ENCODE measurements at places on chromosomes 4 and X. TPM values are rescaled to one million over a fixed set of nuclear protein-coding genes. Genes with fewer than 3 reads are reported as not detected.
A peak's percentile ranks its signal among the peaks of the same experiment; 100 is the strongest.

Gene ADRA2C
- 4.8 TPM for polyA plus RNA-seq

Gene OGT
- 47.3 TPM for polyA plus RNA-seq

Gene UCP1
- polyA plus RNA-seq = not detected

Gene AMMECR1
- 7.9 TPM for polyA plus RNA-seq

Gene H2BW2
- polyA plus RNA-seq = not detected

Gene NSUN7
- 0.59 TPM for polyA plus RNA-seq

Gene VCX3B
- polyA plus RNA-seq = not detected

Gene RIPPLY1
- 0.10 TPM for polyA plus RNA-seq

Gene CCKAR
- not detected for polyA plus RNA-seq

- DNase-seq = no peak
Observed at GRCh38 chr4:42104521-42104920, 47.9 kb downstream of the BEND4 start.

DNA sequence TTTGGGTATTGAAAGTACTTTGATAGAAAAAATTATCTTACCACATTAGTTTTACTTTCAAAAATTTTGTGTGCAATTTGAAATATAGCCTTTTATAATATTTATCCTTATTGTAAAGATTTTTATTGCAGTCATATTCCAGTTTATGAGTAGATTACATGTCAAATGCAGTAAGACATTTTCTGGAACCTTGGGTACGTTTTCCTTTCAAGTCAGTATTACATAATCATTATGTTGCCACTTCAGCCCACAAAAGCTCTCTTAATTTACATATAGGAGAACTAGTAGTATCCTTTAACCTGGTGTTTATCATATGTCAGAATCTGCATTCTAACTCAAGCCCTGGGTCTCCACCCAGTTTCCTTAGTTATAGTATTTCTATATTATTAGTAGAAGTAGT is 98.5 kb downstream of the CENPC start:
- no peak for DNase-seq

GRCh38 chr4:67403342-67403741 is 142.0 kb downstream of the CENPC start:
- no peak for DNase-seq

GRCh38 chr4:20422398-20422797 is 170.7 kb downstream of the SLIT2 start:
- DNase-seq = peak; percentile 51

DNA sequence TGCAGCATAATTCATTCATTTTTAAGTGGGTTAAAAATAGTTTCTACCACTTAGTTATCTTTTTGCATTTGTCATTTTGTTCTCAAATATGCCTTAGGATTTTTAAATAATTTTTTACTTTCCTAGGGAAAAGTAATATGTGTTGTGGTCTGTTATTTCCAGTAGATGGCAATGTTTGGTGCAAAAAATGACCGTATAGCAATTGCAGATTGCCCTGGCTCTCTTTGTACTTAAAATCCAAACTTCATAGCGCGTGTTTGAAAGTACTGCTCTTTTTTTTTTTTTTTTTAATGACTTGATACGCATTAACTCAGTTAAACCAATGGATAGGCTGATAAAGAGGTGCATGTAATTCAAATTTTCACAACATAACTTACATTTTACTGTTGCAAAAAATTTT is 74.4 kb upstream of the RBMX start:
- peak; percentile 42 for DNase-seq

GRCh38 chrX:132393485-132393884 is 95.4 kb downstream of the MBNL3 start:
- DNase-seq = no peak

DNA sequence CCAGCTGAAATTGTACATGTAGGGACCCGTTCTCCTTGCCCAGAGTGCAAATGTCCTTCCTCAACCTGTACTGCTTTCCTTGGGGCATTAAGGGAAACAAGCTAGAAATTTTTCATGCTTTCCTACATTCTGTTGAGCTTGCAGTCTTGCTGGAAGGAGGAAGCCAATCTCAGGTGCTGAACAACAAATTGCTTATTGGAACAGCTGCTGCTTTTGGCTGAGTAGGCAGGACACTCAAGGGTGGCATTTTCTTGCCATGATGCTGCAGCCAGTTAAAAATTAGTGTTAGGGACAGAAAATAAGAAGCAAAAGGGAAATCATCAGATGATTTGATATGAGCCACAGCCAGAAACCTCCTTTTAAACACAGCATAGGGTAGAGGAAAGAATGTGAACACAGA is 223.7 kb downstream of the QDPR start:
- no peak for DNase-seq

GRCh38 chr4:13750594-13750993 is 123.1 kb upstream of the BOD1L1 start:
- no peak for DNase-seq

DNA sequence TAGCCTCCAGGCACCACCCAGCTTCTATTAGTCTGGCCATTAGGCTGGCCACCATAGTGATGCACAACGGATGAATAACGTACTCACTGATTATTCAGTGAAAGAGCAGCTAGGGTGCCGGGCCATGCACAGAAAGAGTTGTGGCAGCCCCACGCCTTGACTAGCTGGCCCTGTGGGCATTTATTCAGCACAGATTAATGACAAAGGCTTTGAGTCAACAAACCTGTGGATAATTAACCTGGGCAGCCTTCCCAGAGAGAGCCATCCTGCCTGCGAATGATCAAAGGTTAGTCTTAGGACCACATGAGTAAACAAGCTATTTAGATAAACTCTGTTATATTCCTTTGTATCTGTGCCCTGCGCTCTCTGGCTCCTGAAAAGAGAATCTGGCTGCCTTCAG is 37.2 kb downstream of the MAP9 start:
- DNase-seq = peak; percentile 91
